Esophagus mucosa (tissue), 1 donor: ENCODE measurements at places on chromosomes 4 and X. TPM values are rescaled to one million over a fixed set of nuclear protein-coding genes. Genes with fewer than 3 reads are reported as not detected.
A peak's percentile ranks its signal among the peaks of the same experiment; 100 is the strongest.

Gene LRIT3
- 0.16 TPM for total RNA-seq

- peak; percentile 79 for ATAC-seq
Measured at GRCh38 chrX:9312922-9313867, 151.7 kb upstream of the TBL1X start.

DNA sequence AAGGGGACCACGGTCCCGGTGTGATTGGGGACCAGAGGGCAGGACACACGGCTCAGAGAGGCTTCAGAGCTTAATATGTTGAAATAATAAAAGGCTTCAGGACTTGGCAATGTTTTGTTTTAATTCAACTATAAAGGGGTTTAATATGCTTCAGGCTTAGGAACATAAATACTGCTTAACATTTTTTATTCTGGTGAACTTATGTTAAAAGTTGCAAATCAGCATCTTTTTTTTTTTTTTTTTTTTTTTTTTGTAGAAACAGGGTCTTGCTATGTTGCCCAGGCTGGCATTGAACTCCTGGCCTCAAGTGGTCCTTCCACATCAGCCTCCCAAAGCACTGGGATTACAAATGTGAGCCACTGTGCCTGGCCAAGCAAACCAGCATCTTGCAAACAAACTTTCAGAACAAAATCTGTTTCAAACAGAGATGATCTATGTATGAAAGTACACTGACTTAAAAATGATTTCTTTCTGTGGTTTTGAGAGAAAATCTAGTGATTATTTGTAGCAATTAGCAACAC, 37.7 kb downstream of the RHOH start:
- no peak for ATAC-seq

- peak; percentile 87 for ATAC-seq
Measured at GRCh38 chr4:138951764-138952163, 63.8 kb upstream of the NOCT start.

DNA sequence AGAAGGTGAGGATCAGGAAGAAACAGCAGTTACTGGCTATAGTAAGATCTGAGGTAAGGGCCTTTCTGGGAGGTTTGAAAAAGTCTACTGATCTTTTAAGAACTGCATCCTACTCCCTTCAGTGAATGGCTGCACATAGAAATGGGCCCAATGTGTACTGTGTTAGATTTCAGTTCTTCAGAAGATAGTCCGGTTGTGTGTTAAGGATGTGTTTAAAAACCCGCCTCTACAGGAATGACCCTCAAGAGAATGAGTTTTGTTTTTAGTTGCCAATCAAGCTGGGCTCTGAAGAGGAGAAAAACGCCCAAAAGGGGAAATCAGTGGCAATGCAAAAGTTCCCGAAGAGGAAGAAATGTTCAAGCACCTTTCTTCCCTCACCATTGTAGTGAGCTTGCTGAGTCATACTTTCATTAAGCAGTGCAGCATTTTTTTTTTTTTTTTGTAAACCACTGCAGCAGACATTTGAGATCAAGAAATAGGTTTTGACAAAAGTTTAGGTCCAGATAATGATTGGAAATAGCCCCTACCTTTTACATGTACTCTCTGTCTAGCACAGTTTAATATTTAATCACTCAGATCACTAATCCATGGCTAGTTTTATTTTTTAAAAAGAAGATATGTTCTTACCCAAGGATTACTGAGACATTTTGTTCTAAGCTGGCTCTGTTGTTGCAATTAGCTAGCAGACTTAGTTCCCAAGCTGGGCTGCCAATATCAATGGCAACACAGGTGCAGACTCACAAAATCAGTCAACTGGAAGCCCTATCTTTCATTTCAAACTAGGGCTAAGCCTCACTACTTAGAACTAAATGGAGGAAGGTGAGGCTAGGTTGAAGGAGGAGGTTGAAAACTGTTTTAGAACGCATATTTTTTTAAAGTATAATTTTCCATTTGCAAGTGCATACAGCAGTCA, 7.0 kb upstream of the TRPC5OS start:
- ATAC-seq: no peak

DNA sequence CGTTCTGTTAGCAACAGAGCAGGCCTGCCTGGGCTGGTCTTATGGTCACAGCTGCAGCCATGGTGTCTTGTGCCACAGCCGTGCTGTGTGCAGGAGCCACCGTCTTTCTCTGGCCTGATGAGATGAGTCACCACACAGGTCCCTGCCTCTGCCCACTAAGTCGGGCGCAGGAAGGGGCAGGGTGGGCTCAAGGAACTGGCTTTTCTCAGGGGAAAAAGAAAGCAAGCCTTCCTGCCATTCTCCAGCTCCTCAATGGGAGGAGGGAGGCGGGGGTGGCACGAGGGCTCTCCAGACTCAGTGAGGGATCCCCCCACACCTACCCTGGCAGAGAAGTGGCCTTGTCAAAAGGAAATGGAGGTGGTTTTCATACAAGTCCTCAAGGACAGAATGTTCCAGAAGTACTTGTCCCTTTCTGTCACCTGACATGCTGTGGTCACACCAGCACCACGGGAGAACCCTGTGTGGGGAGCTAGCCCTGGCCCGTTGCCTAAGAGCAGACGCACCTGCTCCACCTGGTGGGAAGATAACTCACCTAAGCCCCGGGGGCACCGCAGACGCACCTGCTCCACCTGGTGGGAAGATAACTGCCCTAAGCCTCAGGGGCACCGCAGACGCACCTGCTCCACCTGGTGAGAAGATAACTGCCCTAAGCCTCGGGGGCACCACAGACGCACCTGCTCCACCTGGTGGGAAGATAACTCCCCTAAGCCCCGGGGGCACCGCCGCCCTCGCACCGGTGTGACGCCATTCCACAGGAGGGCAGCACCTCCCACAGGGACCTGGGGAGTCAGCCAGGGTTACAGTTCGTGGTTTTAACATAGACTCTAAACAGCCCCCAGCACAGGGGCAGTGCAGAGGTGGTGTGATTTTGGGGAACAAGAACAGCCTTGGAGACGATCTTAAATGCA, 18.5 kb downstream of the UVSSA start:
- peak; percentile 60 for ATAC-seq

DNA sequence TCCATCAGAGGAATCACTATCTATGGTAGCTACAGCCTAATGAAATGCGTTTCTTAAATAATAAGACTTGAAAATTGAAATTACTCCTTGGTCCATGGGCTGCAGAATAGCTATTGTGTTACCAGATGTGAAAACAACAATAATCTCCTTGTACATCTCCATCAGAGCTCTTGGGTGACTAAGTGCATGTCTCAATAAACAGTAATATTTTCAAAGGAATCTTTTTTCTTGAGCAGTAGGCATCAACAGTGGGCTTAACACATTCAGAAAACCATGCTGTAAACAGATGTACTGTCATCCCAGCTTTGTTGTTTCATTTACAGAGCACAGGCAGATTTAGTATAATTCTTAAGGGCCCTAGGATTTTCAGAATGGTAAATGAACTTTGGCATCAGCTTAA, 67.3 kb downstream of the GLUD2 start:
- ATAC-seq: no peak
